ENCODE measurements at places on chromosomes 2 and 18. TPM values are rescaled to one million over a fixed set of nuclear protein-coding genes. Genes with fewer than 3 reads are reported as not detected.

- no peak for DNase-seq
Measured at GRCh38 chr2:146665800-146666199, 1179.0 kb upstream of the ACVR2A start.

DNA sequence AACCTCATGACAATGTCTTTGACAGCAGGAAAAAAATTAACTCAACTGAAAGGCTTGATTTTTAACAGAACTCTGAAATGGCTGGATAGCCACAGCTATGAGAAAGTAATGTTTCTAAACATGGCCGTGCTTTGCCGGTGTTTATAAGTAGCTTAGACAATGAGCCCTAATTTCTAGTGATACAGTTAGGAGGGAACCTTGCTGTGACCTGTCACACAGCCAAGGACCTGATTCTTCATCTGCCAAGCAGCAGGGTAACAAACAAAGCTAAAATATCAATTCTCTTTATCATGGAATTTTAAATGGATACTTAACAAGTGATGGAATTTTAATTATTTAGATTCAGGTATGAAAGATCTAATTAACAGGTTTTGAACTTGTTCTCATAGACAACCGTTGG lies 24.3 kb upstream of the DYNC2LI1 start:
- DNase-seq, result no peak

- no peak for DNase-seq
Measured at GRCh38 chr2:78439122-78439521, 586.4 kb upstream of the REG3G start.

The AFF3 gene
- total RNA-seq, result 44.6 TPM

DNA sequence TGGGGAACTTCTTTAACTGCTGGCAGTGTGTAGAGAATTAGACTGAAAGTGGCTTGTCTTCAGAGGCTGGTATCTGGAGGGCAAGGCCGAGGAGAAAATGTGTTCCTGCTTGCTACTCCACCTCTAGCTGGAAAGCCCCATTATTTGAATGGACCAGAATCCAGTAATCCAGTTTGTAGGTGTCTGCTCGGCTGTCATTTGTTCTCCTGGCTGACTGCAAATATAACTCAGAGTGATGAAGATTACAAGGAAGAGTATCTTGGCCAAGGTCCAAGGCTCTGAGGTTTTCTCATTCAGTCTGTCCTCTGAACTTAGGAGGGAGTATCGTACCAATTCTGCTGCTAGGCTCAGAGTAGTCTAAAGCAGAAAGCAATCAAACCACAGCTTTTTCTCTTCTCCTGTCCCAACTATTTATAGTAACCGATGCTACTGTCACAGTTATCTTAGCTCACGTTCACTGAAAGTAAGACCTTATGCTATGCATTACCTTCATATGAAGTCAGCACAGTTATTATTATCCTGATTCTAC lies 228.6 kb downstream of the SETBP1 start:
- no peak for DNase-seq

DNA sequence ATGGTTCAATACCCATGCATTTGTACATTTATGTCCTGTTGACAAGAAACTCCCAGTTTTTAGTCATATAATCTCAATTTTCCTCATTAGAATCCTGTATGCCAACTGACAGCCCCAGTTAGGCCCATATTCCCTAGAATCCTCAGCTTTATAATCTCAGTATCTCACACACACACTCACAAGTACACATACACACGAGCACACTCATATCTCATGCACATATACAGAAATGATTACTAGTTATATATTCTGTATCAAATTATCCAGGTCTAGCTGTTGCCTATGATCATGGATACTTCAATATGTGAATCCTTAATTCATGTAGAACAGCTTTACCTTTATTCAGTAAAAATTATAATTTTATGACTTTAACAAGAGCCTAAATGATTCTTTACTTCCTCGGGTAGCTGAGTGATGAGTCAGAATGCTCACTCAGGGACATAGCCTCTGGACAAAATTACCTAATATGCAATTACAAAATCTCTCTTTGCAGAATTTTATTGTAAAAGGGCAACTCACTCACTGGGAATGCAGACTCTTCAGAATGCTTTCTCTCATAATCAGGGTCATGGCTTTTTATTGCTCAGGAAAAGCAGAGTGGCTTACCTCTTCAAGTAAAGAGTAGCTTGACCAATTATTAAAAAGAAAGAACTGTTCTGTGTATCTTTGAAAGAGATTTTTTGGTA lies 193.6 kb upstream of the PIK3C3 start:
- no peak for DNase-seq

The AGBL5 gene
- total RNA-seq, result 14.0 TPM

The DYSF gene
- 37.7 TPM for total RNA-seq

- DNase-seq, result no peak
Measured at GRCh38 chr2:39304729-39305128, 61.0 kb upstream of the CDKL4 start.

DNA sequence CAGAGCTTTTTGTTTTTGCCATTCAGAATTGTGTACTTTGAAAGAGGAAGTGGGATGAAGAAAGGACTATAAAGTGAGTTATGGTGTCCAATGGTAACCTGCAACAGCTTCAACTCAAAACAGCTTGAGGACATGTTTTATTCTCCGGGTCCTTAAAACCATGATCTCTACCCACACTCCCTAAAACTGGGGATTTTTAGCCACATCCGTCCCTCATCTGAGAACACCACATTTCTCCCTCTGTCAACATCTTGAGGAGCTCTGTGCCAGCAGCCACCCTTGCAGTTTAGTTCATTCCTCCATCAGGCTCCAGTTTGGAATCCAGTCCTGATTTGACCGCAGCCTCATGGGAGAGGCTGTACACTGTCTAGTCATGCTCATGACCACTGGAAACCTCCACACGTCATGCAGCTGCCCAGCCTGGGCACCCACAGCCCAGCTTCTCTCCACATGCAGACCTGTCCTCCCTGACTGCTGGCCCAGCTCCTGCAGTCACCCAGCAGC lies 62.6 kb downstream of the C18orf63 start:
- no peak for DNase-seq

DNA sequence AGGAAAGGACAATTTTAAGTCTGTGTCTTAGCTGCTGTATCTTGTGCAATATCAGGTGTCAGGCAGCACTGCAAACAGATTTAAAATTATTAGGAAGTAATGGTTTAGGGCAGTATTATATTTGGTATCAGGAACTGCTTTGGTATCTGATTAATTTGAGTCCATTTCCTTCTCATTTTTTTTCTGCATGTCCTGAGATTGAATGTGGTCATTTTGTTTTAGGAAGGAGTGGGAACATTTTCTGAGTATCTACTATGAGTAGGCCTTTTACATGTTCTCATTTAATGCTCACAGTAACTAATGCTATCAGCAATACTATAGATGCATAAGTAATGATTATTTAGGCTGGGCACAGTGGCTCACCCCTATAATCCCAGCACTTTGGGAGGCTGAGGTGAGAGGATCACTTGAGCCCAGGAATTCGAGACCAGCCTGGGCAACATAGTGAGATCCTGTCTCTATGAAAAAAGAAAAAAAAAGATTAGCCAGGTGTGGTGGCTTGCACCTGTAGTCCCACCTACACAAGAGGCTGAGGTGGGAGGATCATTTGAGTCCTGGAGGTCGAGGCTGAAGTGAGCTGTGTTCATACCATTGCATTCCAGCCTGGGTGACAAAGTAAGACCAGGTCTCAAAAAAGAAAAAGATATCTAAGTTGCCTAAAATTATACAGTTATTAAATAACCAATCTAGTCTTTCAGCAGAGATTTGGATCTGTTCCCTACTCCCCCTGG lies 4.7 kb downstream of the FMNL2 start:
- no peak for DNase-seq

DNA sequence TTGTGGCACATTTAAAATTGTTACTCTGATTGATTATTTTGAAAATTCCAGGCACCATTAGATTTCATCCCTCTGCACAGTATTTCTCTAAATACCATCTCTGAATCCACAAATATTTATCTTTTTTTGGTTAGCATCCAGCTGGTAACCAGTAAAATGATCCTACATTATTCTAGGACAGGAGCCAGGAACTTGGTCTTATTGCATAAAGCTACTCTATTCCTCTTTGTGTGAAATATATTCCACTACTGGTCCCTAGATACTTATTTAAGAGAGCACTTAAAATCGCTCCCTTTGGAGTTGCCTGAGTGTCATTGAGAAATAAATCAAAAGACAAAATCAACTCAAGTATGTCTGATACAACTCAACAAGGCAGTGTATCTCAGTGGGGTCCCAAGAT lies 7.4 kb upstream of the MBOAT2 start:
- no peak for DNase-seq

DNA sequence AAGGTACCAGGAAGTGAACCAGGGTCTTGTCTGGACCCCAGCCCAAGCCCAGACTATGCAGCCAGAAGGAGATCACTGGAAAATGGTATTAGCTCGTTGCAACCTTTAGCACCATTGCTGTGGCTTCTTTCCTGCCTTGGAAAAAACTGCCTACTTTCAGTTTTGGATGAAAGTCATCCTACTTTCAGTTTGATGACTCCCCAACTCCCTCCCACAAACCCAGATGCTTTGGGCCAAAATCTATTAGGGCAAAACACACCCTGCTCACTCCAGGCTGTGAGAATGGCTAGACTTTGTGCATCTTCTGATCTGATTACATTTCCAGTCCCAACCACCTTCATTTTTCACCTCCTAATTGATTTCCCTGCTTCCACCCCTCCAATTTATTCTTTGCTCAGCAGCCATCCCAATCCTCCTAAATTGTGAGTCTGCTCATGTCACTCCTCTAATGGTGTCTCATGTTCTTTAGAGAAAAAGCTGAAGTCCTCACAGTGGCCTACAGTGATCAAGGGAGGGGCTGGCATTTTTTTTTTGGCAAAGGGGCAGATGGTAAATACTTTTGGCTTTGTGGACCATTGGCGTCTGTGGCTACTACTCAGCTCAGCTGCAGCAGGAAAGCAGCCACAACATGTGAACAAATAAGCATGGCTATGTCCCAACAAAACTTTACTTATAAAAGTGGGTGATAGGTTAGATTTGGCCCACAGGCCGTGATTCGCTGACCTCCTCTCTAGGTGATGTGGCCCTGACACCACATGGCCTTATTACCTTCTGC lies 368.7 kb downstream of the SLC4A3 start:
- DNase-seq, result no peak

DNA sequence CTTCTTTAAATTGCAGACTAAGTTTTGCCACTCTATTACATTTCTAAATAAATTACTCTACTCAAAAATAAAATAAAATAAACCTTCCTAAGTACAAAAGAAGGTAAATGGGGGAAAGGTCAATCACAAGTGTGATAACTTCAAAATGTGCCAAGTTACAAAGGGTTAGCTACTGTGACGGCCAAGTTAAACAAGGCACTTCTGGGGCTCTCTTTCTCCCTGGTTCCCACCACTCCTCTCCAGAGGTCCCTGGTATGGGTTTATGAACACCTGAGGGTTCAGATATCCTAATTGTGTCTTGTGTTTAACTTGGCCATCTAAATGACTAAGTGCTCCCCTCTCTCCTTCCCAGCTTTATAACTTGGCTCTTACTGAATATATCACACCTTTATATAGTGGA lies 5.4 kb downstream of the ZNF521 start:
- DNase-seq, result no peak

DNA sequence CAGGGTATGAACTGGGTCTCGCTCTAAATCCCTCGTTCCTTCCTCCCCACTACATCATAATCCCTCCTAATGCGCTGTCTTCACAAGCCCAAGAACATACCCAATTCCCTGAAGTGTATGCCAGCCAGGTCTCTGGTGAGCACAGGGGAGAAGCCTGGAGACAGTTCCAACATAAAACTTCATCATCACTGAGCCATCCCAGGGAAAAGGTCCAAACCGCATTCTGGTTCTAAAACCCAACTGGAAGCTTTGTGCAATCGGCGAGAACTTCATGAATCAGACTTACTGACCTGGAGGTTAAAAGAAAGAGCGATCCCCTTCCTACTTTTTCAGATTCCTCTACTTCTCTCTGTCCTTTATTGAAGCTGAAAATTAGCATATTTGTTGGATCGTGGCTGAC lies 132.7 kb downstream of the ALPK2 start:
- DNase-seq, result peak; percentile 1

GRCh38 chr2:133424876-133425275 lies 143.4 kb downstream of the NCKAP5 start:
- DNase-seq, result no peak

The CAPN14 gene
- 0.26 TPM for total RNA-seq

The GCC2 gene
- 54.5 TPM for total RNA-seq

- no peak for DNase-seq
Measured at GRCh38 chr2:62467100-62467474, 38.9 kb downstream of the TMEM17 start.

GRCh38 chr2:142981069-142981378 lies 103.6 kb downstream of the KYNU start:
- DNase-seq, result no peak

The KCNK3 gene
- total RNA-seq, result 25.4 TPM

The LONRF2 gene
- total RNA-seq, result 4.2 TPM

The WBP1 gene
- total RNA-seq, result 57.5 TPM

GRCh38 chr2:79901161-79901560 lies 388.3 kb downstream of the CTNNA2 start:
- no peak for DNase-seq

The CFAP210 gene
- not detected for total RNA-seq

DNA sequence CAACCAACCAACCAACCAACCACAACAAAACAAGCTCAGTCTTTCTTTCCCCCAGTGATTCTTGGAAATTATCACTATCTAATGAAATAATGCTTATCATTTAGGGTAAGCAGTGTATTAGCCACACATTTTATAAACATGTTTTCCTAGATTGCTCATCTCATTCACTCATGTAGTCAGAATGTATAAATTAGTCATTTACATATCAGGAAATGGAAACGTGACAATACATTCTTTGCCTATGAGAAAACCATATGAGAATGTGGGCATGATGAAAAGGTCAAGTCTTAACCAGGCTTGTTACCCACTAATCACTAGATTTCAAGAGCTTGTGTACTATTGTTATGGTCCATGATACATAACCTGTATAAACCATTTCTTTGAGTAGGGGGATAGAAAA lies 1583.4 kb upstream of the PIK3C3 start:
- no peak for DNase-seq

DNA sequence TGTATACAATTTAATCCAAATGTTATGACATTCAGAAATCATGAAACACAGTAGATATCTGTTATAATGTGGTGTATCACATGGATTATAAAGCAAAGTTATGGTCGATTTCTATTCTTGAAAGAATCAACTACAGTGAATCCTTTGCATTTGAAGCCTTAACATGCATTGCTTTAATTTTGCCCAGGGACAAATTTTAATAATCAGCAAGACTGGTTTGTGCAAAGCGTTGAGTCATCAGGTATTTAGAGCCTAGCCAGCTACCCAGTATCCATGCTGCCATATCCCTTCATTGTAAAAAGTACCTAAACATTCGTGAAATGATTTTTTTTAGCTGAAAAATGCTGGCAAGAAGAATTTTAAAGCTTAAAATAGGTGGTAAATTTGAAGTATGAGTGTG lies 8.9 kb upstream of the SPDYA start:
- no peak for DNase-seq

The ERFE gene
- total RNA-seq, result not detected

DNA sequence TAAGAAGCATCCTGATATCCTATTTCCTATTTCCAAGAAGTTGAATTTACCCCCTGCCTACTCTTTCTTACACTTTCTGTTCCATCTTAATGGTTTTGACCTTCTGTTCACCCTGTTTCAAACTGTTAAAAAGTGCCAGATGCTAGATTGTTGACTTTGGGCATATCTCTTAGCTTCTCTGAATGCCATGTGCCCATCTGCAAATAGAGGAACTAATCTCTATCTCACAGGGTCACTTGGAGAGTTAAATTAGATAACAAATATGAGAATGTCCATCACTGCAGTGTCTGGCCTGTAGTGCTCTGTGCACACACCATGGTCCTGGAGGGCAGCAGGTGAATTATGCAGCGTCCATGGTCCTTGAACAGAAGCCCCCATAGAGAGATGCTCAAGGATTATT lies 83.8 kb downstream of the LRATD1 start:
- DNase-seq, result no peak

All from upper lobe of right lung (tissue), 1 donor.